T-helper 17 cell (primary cell): ENCODE measurements at places on chromosomes 16 and 17. TPM values are rescaled to one million over a fixed set of nuclear protein-coding genes. Genes with fewer than 3 reads are reported as not detected.

The KRT38 gene
- not detected for total RNA-seq

- H3K4me3 ChIP-seq, result no peak overlapping the region
- no peak for DNase-seq
- H3K27ac ChIP-seq, result no peak overlapping the region
- H3K36me3 ChIP-seq, result peaks cover 10% of the 10 kb centered on the region
Observed at GRCh38 chr17:69508814-69509213, 94.3 kb downstream of the MAP2K6 start.

GRCh38 chr16:85048921-85049562 lies 21.4 kb downstream of the KIAA0513 start:
- peaks cover 4% of the 10 kb centered on the region for H3K36me3 ChIP-seq
- no peak overlapping the region for H3K27ac ChIP-seq
- H3K4me3 ChIP-seq, result peak overlapping the region; percentile 31
- peaks cover 24% of the 10 kb centered on the region for H3K4me1 ChIP-seq

DNA sequence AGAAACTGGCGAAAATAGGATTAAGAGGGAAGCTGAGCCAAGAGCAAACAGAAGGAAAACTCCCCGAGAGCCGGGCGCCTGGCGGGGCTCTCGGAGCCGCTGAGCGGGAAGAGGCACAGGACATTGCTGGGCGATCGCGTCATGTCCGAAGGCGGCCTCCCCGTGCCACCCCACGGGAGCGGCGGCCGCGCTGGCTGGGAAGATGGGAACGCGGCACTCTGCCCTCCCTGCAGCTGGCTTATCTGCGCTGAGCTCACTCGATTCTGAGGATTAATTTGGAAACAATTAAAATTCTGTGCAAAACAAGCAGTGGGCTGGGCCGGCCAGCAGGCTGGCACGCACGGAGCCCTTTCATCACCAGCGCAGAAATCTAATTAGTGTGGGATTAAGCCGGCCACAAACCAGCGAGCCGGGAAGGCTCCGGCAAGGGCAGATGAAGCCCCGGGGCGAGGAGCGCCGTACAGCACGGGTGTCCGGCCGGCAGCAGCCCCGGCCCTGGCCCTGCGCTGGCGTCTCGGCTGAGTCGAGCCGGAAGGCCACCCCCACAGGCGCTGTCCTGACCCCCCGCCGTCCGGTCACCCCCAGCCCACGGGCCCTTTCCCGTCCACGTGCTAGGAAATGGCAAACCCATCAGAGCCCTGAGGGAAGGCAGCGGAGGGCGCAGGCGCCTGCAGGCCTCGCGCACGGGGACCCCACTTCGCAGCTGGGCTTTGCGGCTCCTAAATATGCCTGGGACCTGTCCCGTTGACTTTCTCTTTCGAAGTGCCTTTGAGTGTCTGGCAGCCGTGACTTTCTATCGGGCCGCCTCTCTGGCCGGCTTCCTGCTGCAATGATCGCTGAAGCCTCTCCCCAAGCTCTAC lies 37.9 kb downstream of the SOX8 start:
- no peaks in the 10 kb centered on the region for H3K36me3 ChIP-seq
- H3K27ac ChIP-seq, result no peak overlapping the region
- DNase-seq, result no peak
- no peaks in the 10 kb centered on the region for H3K4me1 ChIP-seq
- H3K4me3 ChIP-seq, result no peak overlapping the region

- H3K4me1 ChIP-seq, result no peaks in the 10 kb centered on the region
- H3K27me3 ChIP-seq, result peaks cover 10% of the 10 kb centered on the region
- H3K4me3 ChIP-seq, result no peak overlapping the region
Observed at GRCh38 chr17:31068291-31068690, 26.5 kb upstream of the NF1 start.

The WNT9B gene
- not detected for total RNA-seq

GRCh38 chr17:80036715-80037477 lies 454 bp downstream of the CCDC40 start:
- peaks cover 2% of the 10 kb centered on the region for H3K36me3 ChIP-seq
- H3K27me3 ChIP-seq, result peaks cover 5% of the 10 kb centered on the region
- H3K4me3 ChIP-seq, result peak overlapping the region; percentile 94
- peak overlapping the region; percentile 91 for H3K27ac ChIP-seq
- peaks cover 15% of the 10 kb centered on the region for H3K4me1 ChIP-seq

DNA sequence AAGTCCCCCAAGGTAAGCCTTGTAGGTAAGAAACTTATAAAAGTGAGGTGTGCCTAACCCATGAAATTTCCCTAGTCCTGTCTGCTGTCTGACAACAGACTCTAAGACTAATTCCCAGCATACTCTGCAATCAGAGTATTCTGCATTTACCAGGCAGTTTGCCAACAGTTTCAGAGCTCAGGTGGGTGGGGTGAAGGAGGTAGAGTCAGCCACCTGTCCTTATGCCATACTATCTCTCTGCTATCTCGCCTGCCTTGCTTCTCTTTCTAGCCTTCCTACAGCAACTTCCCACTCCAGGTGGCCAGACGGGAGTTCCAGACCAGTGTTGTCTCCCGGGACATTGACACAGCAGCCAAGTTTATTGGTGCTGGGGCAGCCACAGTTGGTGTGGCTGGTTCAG lies 2.3 kb downstream of the ATP5MC1 start:
- H3K27ac ChIP-seq, result no peak overlapping the region
- peaks cover 17% of the 10 kb centered on the region for H3K4me1 ChIP-seq
- no peaks in the 10 kb centered on the region for H3K36me3 ChIP-seq
- no peaks in the 10 kb centered on the region for H3K27me3 ChIP-seq
- no peak overlapping the region for H3K4me3 ChIP-seq
- no peak for DNase-seq

DNA sequence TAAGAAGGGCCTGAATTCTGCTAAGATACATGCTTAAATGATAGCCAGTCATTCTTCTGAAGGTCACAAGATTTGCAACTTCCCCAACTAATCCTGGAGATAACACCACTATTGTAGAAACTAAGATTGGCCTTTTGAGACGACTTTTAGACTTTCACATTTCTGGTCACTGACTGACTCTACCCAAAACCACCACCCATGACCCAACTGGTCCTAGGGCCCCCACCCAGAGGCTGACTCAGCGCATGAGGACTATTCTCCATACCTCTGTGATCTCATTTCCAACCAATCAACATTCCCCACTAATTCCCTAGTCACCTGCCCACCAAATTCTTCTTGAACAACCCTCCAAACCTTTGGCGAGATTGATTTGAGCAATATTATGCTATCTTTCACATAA lies 1299.0 kb downstream of the CDH11 start:
- no peak overlapping the region for H3K27ac ChIP-seq
- H3K4me3 ChIP-seq, result no peak overlapping the region
- DNase-seq, result no peak

- H3K4me3 ChIP-seq, result no peak overlapping the region
- H3K36me3 ChIP-seq, result peaks cover 11% of the 10 kb centered on the region
- peaks cover 9% of the 10 kb centered on the region for H3K4me1 ChIP-seq
Observed at GRCh38 chr17:73613271-73614233, 30.7 kb downstream of the SDK2 start.

The TMEM114 gene
- not detected for total RNA-seq

The ZNF423 gene
- not detected for total RNA-seq
